ENCODE measurements at places on chromosomes 4 and X.

DNA sequence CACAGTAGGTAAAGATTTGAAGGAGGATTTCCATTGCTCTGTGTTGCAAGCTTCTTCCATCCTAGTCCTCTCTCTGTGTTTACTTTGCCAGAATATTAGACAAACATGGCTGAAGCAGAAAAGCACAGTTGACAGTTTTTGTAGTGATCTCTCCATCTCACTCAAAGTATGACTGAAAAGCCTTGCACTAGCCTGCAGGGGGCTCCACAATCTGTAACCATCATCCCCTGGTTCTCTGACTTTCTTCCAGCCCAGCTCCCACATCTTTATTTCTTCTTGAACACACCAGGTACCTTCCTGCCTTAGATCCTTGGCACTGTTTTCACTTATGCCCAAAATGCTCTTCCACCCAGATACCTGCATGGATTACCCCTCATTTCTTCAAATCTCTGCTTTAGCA is 34.1 kb upstream of the HHIP start:
- H3K4me1 ChIP-seq: no peaks in the 10 kb centered on the region
- H3K27me3 ChIP-seq: no peaks in the 10 kb centered on the region
- no peaks in the 10 kb centered on the region for H3K36me3 ChIP-seq
- H3K27ac ChIP-seq: no peak overlapping the region
- no peak overlapping the region for H3K4me3 ChIP-seq

DNA sequence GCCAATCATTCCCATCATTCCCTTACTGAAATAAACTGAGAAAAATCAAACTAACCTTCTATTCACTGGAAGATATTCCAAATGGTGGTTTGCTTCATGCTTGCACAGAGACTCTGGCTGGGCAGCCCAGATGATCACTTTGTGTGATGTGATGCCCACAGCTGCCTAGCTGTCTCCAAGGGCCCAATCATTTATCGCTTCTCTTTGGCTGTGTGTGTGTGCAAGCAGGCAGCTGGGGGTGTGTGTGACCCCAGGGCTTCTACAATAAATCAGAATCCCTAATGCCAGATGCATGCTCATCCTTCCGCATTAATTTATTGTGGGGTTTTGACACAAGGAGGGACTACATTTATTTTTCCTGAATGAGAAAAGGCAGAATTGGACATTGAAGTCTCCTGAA is 140.1 kb upstream of the NDP start:
- no peaks in the 10 kb centered on the region for H3K27me3 ChIP-seq
- no peaks in the 10 kb centered on the region for H3K36me3 ChIP-seq
- no peak for DNase-seq
- H3K4me3 ChIP-seq: no peak overlapping the region

DNA sequence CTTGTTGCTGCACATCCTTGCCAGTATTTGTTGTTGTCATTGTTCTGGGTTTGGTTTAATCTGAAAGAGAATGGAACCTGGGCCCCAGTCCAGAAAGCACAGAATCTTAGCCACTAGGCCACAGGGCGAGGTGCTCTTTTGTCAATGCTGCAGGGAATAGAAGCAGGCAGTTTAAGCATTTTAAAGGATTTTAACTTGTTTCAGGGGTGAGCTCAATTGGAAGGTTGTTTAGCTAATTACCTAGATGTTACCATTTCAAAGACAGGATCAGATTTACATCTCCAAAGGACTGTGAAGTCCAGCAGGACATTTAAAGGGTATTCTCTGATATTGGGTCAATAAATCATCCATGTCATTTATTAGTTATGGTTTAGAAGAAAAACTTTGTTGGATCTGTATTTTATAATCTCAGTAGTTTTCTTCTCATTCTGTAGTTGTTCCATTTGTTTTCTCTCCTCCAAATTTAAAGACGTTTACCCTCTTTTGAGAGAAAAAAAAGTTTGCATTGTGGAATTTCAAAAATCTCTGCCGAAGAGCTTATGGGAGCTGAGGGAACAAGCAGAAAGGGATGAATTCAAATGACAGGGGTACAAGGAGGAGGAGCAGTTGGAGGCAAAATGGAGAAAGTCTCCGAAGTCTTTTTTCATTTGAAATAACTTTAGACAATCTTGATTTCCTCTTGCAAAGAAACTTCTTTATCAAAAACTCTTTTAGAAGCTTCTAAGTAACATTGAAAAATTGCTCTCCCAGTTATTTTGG is 57.5 kb upstream of the FAM47C start:
- H3K4me3 ChIP-seq: no peak overlapping the region
- no peaks in the 10 kb centered on the region for H3K27me3 ChIP-seq
- H3K27ac ChIP-seq: no peak overlapping the region
- no peaks in the 10 kb centered on the region for H3K36me3 ChIP-seq

DNA sequence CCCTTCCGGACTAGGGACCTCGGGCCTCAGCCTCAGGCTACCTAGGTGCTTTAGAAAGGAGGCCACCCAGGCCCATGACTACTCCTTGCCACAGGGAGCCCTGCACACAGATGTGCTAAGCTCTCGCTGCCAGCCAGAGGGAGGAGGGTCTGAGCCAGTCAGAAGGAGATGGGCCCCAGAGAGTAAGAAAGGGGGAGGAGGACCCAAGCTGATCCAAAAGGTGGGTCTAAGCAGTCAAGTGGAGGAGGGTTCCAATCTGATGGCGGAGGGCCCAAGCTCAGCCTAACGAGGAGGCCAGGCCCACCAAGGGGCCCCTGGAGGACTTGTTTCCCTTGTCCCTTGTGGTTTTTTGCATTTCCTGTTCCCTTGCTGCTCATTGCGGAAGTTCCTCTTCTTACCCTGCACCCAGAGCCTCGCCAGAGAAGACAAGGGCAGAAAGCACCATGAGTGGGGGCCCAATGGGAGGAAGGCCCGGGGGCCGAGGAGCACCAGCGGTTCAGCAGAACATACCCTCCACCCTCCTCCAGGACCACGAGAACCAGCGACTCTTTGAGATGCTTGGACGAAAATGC is at the start of gene WAS:
WAS (plus strand) TSS at position 389 of the 572 bp plus-strand sequence; CDS start at position 444, 55 bp downstream.
- no peak within 1 kb of the TSS for H3K27ac ChIP-seq
- H3K4me1 ChIP-seq: no peaks in the 10 kb centered on the region
- H3K36me3 ChIP-seq: no peaks in the 10 kb centered on the region

- no peaks in the 10 kb centered on the region for H3K27me3 ChIP-seq
- DNase-seq: no peak
- H3K4me3 ChIP-seq: no peak overlapping the region
- H3K4me1 ChIP-seq: no peaks in the 10 kb centered on the region
- no peaks in the 10 kb centered on the region for H3K36me3 ChIP-seq
These were observed 15.9 kb upstream of the STS start for GRCh38 chrX:7131621-7132020.

DNA sequence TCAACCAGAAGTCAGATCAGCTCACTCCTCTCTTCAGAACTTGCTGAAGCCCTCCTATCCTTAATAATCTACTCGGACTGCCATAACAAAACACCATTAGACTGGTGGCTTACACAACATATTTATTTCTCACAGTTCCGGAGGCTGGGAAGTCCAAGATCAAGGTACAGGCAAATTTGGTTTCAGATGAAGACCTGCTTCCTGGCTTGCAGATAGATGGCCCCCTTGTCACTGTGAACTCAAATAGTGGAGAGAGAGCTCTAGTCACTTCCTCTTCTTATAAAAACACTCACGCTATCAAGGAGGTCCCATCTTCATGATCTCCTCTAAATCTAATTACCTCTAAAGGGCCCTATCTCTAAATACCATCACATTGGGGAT is 125.1 kb downstream of the CAMK2D start:
- no peak overlapping the region for H3K4me3 ChIP-seq
- H3K27me3 ChIP-seq: no peaks in the 10 kb centered on the region
- DNase-seq: no peak
- H3K27ac ChIP-seq: no peak overlapping the region
- H3K36me3 ChIP-seq: no peaks in the 10 kb centered on the region

GRCh38 chrX:104411800-104412199 is 154.2 kb upstream of the IL1RAPL2 start:
- no peak for DNase-seq
- H3K4me3 ChIP-seq: no peak overlapping the region
- no peak overlapping the region for H3K27ac ChIP-seq
- H3K4me1 ChIP-seq: no peaks in the 10 kb centered on the region

DNA sequence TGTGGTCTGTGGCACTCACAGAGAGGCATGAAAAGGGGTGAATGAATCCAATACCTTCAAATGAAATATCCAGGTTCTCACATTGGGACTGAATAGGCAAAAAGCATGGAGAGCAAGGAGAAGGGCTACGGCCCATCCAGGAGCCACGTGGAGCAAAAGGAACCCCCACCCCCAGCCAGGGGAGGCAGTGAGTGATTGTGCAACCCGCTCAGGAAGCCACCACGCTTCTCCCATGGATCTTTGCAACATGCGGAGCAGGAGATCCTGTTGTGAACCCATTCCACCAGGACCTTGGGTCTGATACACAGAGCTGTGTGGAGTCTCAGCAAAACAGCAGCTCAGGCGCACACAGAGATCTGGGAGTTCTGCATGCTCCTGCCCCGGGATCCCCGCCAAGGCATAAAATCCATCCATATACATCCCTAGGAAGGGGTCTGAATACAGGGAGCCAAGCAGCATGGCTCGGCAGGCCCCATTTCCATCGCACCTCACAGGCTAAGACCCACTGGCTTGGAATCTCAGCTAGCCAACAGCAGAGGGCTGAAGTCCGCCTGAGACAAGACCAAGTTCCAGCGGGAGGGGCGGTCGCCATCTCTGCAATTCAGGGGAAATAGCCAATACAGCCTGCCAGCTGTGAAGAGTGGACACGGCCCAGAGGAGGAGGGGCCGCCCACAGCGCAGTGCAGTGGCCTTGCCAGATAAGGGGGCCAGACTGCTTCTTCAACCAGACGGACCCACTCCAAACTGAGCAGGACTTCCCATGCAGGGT is 80.2 kb downstream of the FGF16 start:
- no peaks in the 10 kb centered on the region for H3K36me3 ChIP-seq
- no peaks in the 10 kb centered on the region for H3K27me3 ChIP-seq
- H3K4me1 ChIP-seq: no peaks in the 10 kb centered on the region
- no peak for DNase-seq
- no peak overlapping the region for H3K27ac ChIP-seq
- H3K4me3 ChIP-seq: no peak overlapping the region

DNA sequence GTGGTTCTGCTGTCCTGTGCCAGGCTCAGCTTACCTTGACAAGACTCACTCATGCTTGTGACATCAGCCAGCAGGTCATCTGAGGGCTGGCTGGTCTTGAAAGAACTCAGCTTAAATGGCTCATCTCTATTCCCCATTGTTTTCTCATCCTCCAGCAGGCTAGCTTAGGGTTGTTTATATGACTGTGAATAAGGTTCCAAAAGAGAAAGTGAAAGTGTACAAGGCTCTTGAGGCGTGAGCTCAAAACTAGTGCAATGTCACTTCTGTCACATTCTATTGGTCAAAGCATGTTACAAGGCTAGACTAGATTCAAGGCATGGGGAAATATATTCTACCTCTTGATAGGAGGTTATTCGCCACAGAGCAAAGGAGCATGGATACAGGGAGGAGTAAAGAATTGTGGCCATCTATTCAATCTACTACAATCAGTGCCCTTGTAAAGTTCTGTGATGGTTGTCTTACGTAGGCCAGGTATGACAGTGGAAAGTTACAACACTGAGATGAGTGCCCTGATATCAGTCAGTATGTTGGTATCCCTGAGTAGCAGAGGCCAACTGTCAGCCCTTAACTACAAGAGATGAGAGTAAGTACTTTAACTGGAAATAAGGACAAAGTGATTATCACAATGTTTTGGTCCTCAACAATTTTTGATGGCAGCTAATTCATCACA is 19.8 kb upstream of the TMLHE start:
- H3K4me3 ChIP-seq: no peak overlapping the region
- no peaks in the 10 kb centered on the region for H3K36me3 ChIP-seq
- H3K27me3 ChIP-seq: no peaks in the 10 kb centered on the region
- no peaks in the 10 kb centered on the region for H3K4me1 ChIP-seq
- no peak for DNase-seq

GRCh38 chr4:137611998-137612700 is 79.9 kb upstream of the PCDH18 start:
- H3K4me1 ChIP-seq: peaks cover 2% of the 10 kb centered on the region
- no peaks in the 10 kb centered on the region for H3K27me3 ChIP-seq
- H3K36me3 ChIP-seq: no peaks in the 10 kb centered on the region
- H3K27ac ChIP-seq: no peak overlapping the region

DNA sequence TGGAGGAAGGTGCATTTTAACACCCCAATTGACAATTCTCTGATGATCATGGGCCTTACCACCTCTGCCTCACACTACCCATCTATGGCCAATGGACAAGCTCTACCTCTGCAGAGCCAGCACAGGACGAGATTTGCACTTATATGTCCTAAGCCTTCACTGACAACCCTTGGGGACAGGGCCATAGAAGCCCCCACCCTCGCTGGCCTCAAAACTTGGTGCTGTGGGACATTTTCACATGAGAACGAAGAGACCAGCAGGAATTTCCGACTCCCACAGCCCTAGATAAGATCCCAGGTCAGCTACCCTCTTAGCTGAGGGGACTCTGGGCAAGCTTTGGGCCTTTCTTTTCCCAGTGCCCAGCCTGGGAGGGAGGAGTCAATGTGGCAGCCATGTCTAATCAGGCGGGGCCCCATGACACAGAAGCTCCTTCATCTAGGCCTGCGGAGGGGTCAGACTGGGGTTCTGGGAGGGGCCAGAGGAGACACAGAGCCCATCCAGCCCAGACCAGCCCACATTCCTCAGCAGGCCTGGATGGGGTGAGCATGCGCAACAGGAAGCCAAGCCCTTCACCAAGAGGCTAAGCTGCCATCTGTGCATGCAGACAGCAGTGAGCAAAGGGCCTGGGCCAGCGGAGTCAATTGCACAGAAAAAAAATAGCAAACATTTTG is 12.1 kb downstream of the PJA1 start:
- no peaks in the 10 kb centered on the region for H3K27me3 ChIP-seq
- no peaks in the 10 kb centered on the region for H3K36me3 ChIP-seq
- no peak for DNase-seq
- H3K4me1 ChIP-seq: peaks cover 3% of the 10 kb centered on the region

DNA sequence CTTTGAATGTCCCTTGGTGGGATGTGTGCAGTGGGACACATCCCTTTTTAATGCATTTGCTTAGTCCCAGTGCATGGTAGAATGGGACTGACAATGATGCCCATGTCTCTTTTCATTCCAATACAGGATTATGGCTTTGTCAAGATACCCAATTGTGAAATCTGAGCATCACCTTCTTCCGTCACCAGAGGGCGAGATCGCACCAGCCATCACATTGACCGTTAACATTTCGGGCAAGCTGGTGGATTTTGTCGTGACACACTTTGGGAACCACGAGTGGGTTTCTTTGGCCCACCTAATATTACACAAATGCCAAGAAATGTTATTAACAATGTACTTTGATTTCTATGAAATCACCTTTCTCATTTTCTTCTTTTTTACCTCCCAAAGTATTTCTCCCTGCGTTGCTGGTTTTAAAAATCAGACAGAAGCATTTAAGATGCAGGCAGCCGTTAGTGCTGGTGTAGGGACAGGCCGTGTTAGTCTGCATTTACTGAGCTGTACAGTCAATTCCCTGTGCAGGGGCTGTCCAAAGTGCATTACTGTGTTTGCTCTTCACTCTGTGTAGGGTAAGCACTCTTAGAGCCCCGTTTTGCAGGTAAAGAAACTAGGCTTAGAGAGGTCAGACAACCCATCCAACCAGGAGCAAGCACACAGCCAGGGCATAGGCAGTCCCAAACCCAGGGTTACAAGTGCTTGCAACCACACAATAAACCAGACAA is 46.5 kb downstream of the CWH43 start:
- no peak for DNase-seq
- H3K36me3 ChIP-seq: no peaks in the 10 kb centered on the region
- H3K27ac ChIP-seq: no peak overlapping the region
- no peak overlapping the region for H3K4me3 ChIP-seq
- no peaks in the 10 kb centered on the region for H3K27me3 ChIP-seq

GRCh38 chr4:109155682-109156283 is 146.7 kb downstream of the COL25A1 start:
- no peaks in the 10 kb centered on the region for H3K36me3 ChIP-seq
- DNase-seq: no peak
- H3K27me3 ChIP-seq: no peaks in the 10 kb centered on the region
- H3K27ac ChIP-seq: no peak overlapping the region

Measured in iPS DF 6.9 (cell line).